ENCODE measurements at places on chromosomes 2 and 18.
A peak's percentile ranks its signal among the peaks of the same experiment; 100 is the strongest.

DNA sequence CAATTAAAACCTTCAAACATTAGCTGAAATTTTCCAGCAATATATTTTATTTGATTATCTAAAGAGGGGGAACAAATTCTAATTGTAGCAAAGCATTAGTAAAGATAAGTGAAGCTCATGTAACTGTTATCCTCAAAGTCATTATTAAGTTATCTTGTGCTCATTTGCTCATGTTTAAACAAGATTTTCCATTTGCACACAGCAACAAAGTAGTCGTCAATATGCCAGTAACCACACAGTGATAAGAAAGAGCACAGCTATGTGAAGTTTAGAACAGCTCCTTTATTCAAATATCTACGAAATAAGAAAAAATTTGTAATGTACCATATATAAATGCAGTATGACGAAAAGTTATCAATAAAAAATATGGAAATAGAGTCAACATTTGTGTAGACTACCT is 159.5 kb downstream of the ERBB4 start:
- peak; percentile 20 for DNase-seq

DNA sequence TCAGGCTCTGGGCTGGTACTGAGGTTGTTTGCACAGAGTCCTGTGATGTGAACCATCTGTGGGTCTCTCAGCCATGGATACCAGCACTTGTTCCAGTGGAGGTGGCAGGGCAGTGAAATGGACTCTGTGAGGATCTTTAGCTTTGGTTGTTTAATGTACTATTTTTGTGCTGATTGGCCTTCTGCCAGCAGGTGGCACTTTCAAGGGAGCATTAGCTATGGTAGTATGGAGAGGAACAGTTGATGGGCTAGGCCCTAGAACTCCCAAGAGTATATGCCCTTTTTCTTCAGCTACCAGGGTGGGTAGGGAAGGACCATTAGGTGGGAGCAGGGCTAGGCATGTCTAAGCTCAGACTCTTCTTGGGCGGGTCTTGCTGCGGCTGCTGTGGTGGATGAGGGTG is 257.0 kb upstream of the GYPC start:
- peak; percentile 24 for DNase-seq

- DNase-seq: no peak
Measured at GRCh38 chr18:13543144-13543543, 183.2 kb downstream of the FAM210A start.

- DNase-seq: no peak
Measured at GRCh38 chr2:217182926-217183325, 323.1 kb upstream of the TNP1 start.

GRCh38 chr18:79422022-79422782 is 26.5 kb downstream of the NFATC1 start:
- DNase-seq: no peak

DNA sequence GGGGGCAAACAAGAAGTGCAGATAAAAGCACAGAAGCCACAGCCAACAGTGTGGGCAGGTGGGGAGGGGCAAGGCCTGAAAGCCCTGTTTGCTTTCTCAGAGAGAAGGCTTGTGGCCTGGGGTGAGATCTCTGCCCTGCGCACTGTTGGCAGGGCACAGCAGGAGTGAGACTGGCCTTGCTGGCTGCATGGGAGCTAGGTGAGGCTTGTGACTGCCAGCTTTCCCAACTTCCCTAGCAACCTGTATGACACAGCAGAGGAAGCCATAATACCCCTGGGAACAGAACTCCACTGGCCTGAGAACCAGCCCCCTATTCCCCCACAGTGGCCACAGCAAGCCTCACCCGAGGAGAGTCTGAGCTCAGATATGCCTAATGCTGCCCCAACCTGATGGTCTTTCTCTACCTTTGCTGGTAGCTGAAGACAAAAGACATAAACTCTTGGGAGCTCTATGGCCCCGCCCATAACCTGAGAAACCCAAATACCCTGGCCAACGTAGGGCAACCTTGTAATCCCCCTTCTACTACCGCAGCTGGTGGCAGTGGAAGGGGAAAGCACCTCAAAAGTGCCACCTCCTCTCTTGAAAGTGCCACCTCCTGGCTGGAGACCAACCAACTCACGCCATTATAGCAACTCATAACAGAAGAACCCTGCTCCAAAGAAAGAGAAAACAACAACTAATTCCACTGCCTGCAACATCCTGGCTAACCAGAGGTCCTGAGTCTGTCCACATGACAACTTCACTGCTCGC is 44.4 kb downstream of the LCT start:
- no peak for DNase-seq

GRCh38 chr2:43128559-43128955 is 97.8 kb downstream of the ZFP36L2 start:
- no peak for DNase-seq

GRCh38 chr2:174784316-174784715 is 20.0 kb upstream of the CHRNA1 start:
- no peak for DNase-seq

DNA sequence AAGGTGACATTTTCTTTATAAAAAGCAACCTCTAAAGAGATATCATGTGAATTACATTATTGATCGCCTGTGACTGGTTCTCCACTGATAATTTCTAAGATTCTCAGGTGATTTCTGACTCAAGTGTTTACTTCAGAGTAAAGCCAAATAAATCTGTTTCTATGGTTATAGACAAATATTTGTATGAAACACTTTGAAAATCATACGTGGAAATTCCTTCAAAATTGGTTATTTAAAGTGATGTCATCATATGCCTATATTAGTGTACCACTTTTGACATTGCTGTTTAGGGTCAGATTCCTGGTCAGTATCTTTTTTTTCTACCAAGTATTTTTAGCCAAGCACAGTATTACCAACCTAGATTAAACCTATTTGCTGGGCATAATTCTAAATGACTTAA is 881.3 kb upstream of the FAM98A start:
- no peak for DNase-seq

DNA sequence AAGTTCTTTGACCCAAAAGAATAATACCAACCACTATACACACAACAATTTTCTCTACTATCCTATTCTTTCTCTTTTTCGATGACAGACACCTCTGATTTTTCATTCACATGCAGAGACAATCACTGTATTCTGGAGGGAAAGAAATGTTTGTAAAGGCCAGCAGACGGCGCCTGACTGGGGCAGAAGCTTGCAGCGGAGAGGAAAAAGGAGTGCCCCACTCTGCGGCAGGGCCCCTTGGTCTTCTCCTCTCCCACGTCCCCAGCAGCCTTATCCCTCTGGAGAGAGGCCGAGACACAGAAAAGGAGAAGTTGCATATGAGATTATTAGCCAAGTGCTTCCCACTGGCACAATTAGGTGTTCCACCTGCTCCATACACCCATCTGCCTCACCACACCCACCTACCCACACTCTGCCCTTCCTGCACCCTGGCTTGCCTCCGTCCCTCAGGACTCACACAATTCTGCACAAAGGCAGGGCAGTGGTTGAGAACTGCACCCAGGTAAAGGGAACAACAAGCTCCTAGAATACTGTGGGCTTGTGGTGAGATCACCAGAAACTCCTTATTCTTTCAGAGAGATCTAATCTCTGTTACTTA is 687.3 kb downstream of the NRXN1 start:
- peak; percentile 42 for DNase-seq

- no peak for DNase-seq
Measured at GRCh38 chr2:141899740-141900139, 231.1 kb downstream of the LRP1B start.

GRCh38 chr18:54358495-54359040 is 862 bp downstream of the C18orf54 start:
- peak; percentile 58 for DNase-seq

- no peak for DNase-seq
Measured at GRCh38 chr18:37561986-37562385, 3.6 kb downstream of the CELF4 start.

GRCh38 chr18:76504749-76505148 is 9.7 kb upstream of the ZNF516 start:
- peak; percentile 64 for DNase-seq

DNA sequence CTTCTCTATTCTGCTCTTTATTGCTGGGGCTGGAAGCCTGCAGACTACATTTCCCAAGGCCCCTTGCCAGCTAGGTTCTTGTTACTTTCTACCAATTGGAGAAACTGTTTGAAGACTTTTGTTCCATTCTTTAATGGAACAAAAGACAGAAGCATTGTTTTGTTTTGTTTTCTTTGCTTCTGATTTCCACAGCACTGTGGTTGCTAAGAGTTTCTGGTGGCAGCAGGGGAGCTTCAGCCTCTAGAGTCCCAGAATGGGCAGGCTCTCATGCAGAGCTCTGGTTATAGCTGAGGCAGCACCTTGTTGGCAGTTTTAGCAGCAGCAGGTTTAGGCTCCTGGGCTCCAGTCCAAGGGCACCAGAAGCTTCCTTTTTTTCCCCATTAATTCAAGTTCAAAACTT is 234.3 kb downstream of the ETAA1 start:
- DNase-seq: peak; percentile 28

- no peak for DNase-seq
Measured at GRCh38 chr2:182906454-182906853, 40.0 kb upstream of the FRZB start.

DNA sequence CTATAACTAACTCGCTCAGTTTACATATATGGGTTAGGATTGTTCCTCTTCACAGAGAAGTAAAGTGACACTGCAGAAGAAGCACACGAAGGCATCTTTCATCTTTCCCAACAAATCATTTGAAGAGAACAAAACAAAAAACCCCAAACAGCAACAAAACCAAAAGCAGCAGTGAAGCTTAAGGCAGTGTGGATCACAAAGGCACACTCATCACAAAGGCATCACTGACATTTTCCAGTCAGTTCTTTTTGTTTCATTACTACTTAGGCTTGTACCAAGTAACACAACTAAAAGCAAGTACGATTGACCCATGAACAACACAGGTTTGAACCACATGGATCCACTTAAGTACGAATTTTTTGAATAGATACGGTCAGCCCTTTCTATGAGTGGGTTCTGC is 75.7 kb downstream of the RNF152 start:
- no peak for DNase-seq

DNA sequence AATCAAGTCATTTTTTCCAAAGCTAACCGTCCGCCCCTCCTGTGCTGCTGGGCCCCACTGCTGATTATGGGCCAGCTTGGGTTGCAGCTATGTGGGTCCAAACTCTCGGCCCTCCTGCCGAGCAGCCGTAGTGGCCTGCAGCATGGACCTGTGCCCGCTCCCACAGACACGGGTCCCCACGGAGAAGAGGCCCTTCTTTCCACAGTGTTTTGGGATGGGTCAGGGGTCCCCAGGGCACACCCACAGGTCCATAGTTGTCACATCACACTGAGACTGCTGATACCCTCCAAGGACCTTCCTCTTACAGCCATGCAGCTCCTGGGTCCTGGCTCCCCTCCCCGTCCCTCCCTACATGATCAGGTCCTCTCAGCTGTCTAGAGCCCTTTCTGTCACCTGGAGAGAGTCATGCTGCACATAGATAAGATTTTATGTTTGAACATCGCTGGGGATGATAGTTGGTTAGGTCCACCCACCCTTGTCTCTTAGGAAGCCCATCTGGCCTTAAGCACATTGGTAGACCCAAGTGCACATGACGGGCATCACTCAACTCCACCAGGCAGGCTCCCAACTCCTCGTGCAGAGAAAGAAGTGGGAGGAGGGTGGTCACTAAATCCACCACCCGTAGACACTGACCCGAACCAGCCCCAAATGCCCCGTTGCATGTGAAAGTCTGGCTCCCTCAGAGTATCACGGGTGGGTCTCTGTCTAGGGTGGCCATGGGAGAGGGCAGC is 17.5 kb downstream of the GPR55 start:
- no peak for DNase-seq

DNA sequence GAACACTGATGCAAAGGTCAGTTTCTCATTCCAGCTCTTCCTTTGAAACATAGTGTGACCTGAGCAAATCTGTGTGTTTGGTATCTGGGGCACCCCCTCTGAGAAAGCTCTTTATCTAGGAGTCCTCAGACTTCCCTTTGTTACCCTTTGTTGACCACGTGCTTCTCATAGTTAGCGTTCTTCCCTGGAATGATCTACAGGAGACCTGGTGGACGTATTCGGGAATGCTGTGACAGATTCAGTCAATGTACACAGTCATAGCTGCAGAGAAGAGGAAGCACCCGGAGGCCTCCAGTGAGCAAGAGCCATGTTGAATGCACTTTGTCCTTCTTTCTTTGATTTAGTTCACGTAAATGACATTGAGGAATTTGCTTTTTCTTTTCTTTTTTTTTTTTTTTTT is 10.7 kb upstream of the CHMP1B start:
- no peak for DNase-seq

DNA sequence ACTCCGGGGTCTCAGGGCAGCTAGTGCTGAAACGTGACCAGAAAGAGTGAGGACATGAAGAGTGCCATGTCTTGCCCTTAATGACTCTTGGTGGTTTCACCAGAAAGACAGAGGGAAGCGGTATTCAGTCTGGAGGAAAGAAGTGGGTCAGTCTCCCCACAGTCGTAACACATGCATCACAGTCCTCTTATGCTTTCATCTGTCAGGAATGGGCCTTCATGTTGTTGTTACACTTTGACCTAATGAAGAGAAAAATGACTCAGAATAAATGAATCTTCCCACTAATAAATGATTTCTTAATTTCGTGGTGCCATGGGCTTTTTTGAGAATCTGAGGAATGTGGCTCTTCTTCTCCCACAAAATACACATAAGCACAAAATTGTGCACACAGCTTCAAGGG is 103.2 kb downstream of the SLC8A1 start:
- DNase-seq: no peak

GRCh38 chr18:48186861-48187260 is 222.3 kb downstream of the ZBTB7C start:
- no peak for DNase-seq

DNA sequence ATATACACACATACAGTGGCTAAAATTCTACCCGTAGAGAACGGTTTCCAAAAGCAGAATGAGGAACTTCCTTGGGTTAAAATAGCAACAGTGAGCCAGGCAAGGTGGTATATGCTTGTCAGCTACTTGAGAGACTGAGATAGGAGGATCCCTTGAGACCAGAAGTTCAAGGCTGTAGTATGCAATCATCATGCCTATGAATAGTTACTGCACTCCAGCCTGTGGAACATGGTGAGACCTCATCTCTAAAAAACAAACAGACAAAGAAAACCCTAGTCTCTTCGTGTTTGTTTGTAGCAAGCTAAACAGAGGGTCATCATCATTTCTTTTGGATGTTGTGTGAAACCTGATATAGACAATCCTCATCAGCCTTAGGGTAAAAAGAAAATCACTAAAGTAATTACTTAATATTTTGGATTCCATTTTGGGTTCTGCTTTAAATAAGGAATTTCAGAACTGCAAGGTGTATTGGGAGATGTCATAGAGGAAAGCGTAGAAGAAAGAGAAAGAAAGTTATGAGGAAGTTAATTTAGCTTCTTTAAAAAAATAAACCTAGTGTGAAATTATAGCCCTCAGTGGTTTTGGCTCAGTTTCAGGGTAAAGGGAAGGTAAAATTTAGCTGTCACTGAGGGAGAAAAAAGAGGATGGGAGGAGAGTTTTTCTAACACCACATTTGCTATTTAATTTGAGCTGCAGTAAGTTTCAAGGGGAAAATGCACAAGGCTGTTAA is 46.5 kb downstream of the PLEK start:
- peak; percentile 87 for DNase-seq

GRCh38 chr2:110842048-110842447 is 109.7 kb downstream of the ACOXL start:
- no peak for DNase-seq

GRCh38 chr18:76824145-76824676 is 1.9 kb downstream of the ZNF236 start:
- no peak for DNase-seq

GRCh38 chr2:11342551-11343367 is 1.7 kb downstream of the ROCK2 start:
- peak; percentile 69 for DNase-seq

- DNase-seq: no peak
Measured at GRCh38 chr2:205494537-205495235, 187.6 kb upstream of the NRP2 start.
